Dermis blood vessel endothelial cell (primary cell): ENCODE measurements at places on chromosomes 7 and 10. TPM values are rescaled to one million over a fixed set of nuclear protein-coding genes. Genes with fewer than 3 reads are reported as not detected.

The ZDHHC6 gene
- total RNA-seq: 28.4 and 36.6 TPM in 2 replicates

The FGFBP3 gene
- total RNA-seq: 0.34 and 0.56 TPM in 2 replicates

The SDK1 gene
- 0.23 and 0.34 TPM in 2 replicates for total RNA-seq

The BTBD16 gene
- total RNA-seq: not detected in 2 replicates

The SLC29A4 gene
- 1.0 and 2.7 TPM in 2 replicates for total RNA-seq

The ACSM6 gene
- total RNA-seq: not detected in 2 replicates

The VWA2 gene
- not detected in 2 replicates for total RNA-seq

The DYDC1 gene
- total RNA-seq: not detected in 2 replicates

The OR2A12 gene
- total RNA-seq: not detected in 2 replicates
